GM23338 (cell line): ENCODE measurements at places on chromosomes 12 and 14. TPM values are rescaled to one million over a fixed set of nuclear protein-coding genes. Genes with fewer than 3 reads are reported as not detected.
A peak's percentile ranks its signal among the peaks of the same experiment; 100 is the strongest.

- H3K27ac ChIP-seq = no peak overlapping the region
- no peak overlapping the region for H3K4me3 ChIP-seq
- no peaks in the 10 kb centered on the region for H3K27me3 ChIP-seq
- no peaks in the 10 kb centered on the region for H3K4me1 ChIP-seq
- DNase-seq = no peak
Measured at GRCh38 chr14:24984846-24985589, 64.9 kb downstream of the STXBP6 start.

GRCh38 chr12:19166956-19167355, 37.4 kb downstream of the PLEKHA5 start:
- DNase-seq = no peak
- peaks cover 51% of the 10 kb centered on the region for H3K4me1 ChIP-seq
- no peaks in the 10 kb centered on the region for H3K36me3 ChIP-seq
- H3K27me3 ChIP-seq = no peaks in the 10 kb centered on the region

ZNF410 gene
- 20.4 and 31.7 TPM in 2 replicates for total RNA-seq

GRCh38 chr14:91126761-91127160, 12.9 kb downstream of the DGLUCY start:
- no peaks in the 10 kb centered on the region for H3K4me1 ChIP-seq
- no peak overlapping the region for H3K27ac ChIP-seq
- H3K36me3 ChIP-seq = no peaks in the 10 kb centered on the region
- H3K27me3 ChIP-seq = no peaks in the 10 kb centered on the region
- DNase-seq = no peak
- H3K4me3 ChIP-seq = no peak overlapping the region

KRT82 gene
- total RNA-seq = not detected in 2 replicates

NDRG2 gene
- total RNA-seq = 15.2 and 20.6 TPM in 2 replicates

CKB gene
- total RNA-seq = 504 and 604 TPM in 2 replicates

DNA sequence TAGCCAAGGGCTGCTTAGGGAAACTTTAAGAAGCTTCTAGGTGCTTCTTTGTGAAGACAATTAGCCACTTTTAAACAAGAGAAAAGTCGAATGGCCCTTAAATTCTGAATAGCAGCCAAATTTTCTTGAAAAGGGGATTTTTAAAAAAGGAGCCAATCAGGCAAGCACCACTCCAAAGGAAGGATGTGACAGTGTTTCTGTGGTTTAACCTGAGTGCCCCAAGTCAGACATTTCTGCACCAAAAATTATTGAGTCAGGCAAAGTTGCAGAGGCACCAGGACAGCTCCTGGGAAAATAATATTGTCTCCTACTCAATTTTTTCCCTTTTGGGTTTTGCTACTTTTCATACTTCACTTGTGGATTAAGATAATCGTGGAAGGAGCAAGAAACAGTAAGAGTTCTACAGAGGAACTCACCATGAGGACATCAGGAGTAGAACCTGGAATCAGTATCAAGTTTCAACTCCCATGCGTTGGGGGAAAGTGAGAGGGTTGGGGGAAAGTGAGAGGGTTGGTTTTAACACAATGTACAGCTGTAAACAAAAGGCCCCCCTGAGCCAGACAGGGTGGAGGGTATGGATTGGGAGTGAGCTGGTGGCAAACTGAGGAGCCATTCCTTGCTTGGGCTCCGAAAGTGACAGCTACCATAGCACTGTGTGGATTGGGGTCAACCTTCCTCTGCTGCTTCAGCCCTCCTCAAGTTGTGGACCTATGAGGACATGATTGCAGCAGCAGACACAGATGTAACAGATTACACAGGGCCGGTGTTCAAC, 90.8 kb downstream of the SLC38A1 start:
- no peak overlapping the region for H3K4me3 ChIP-seq
- no peak overlapping the region for H3K27ac ChIP-seq
- no peaks in the 10 kb centered on the region for H3K27me3 ChIP-seq
- H3K36me3 ChIP-seq = no peaks in the 10 kb centered on the region
- H3K4me1 ChIP-seq = no peaks in the 10 kb centered on the region

DNA sequence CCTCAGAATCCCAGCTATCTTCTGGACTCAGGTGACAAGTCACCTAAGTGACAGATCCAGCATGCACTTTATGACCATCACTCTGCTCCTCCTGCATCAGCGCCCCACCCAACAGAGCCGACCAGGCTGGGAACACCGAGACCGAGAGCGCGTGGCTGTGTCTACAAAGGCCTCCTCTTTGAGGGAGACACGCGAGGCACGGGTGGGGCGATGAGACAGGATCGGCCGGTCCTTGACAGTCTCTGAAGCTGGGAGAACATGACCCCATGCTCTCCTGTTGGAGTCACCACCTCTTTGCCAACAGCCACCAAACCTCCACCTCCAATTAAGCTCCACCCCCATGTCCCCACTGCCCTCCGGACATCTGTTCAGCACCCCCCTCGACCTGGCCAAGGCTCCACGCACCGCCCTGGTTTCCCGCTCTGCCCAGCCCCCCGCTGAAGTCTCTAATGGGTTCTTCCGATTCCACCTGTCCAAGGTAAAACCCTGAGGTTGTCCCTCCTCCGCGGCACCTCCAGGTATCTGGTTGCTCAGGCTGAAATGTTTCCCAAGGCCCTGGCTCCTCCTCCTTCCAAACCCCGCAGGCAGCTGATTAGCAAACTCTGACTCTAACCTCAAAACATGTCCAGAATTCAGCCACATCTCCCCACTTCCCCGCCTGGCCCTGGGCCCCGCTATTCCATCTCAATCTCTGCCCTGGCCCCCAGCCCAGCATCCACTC, 31.5 kb downstream of the HSP90AA1 start:
- H3K27me3 ChIP-seq = no peaks in the 10 kb centered on the region
- 0 out of 2 replicates have a peak, but pooled peaks cover 2% of the 10 kb centered on the region for H3K4me1 ChIP-seq
- H3K36me3 ChIP-seq = peaks cover 5% of the 10 kb centered on the region; the same call in 1 of the 2 replicates
- peak overlapping the region; percentile 76 for H3K27ac ChIP-seq

DNA sequence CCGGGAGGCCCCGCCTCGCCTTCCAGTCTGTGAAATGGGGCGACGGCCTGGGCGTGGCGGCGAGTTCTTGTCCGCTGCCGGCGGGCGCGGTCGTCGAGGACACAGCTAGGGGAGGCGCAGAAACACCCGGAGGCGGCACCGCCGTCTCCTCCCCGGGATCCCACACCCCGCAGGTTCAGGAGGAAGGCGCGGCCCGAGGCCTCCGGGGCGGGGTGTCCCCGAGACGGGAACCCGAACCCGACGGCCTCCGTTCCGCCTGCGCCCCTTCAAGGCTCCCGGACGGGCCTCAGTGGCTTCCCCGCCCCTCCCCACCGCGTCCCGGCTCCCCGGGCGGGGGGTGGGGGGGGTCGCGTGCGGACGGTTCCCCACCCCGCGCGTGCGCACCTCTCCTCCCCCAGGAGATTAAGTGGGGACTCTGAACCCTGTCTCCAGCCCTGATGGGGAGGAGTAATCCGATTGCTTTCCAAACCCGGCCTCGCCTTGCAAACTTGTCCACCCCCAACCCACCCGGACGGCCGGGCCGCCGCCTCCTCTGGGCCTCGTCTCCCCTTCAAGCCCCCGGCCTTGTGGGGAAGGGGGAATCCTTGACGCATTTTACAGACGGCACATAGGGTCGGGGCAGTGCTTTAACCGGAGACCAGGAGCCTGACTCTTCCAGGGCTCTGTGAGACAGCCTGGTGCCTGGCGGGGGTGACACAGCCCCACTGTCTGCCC, 35.3 kb upstream of the ANKRD9 start:
- H3K4me3 ChIP-seq = peak overlapping the region; percentile 61
- no peaks in the 10 kb centered on the region for H3K36me3 ChIP-seq
- no peak overlapping the region; the same call in 1 of the 2 replicates for H3K27ac ChIP-seq
- H3K4me1 ChIP-seq = peaks cover 13% of the 10 kb centered on the region; the same call in 1 of the 2 replicates
- peak; percentile 59 for DNase-seq
- peaks cover 19% of the 10 kb centered on the region for H3K27me3 ChIP-seq

DNA sequence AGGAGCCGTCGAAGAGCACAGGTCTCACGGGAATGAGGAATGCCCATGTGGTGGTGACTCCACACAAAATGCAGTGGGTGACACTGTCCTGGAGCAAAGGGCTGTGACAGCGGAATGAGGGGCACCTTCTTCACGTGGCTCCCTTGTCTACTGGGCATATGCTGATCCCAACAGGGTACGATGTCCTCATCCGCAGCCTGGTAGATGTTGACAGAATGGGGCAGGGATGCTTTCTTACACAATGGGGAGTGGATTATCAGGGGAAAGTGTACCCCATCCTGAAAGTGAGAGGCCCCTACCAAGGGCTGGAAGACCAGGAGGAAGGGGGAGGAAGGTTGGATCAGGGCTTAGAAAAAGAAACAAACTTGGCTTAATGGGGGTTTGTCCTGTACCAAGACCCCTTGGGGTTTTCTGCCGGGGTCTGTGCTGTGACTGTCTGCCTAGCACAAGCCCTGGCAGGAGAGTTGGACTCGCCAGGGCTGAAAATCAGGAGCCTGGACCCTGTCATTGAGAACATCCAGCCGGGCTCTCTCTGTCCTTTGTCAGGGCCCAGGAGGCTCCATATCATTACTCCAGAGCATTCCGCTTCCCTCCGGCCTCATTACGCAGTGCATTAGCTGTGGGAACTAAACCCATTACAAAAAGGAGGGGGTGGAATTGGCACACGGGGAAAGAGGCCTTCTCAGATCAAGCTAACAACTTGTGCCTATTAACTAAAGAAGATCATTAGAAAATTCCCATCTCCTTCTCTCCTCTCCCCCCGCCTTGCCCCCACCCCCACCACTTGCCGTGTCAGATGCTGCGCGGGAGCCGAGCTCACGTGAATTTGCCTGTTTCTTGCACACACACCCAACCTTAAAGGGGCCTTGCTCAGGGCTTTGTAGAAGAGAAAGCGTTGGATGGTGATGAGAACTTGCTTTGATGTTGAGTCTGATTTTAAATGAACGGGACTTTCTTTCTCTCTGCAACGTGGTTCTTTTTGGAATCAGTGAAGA, 171.8 kb upstream of the PARP11 start:
- H3K27ac ChIP-seq = no peak overlapping the region
- DNase-seq = no peak
- no peaks in the 10 kb centered on the region for H3K27me3 ChIP-seq
- peaks cover 14% of the 10 kb centered on the region; the same call in 1 of the 2 replicates for H3K4me1 ChIP-seq
- H3K4me3 ChIP-seq = no peak overlapping the region

SMCO2 gene
- not detected in 2 replicates for total RNA-seq

GRCh38 chr12:32671930-32672780, 6.9 kb upstream of the DNM1L start:
- peak; percentile 84 for DNase-seq
- no peak overlapping the region for H3K27ac ChIP-seq
- 0 out of 2 replicates have a peak, but pooled peaks cover 3% of the 10 kb centered on the region for H3K36me3 ChIP-seq
- no peak overlapping the region for H3K4me3 ChIP-seq
- H3K4me1 ChIP-seq = no peaks in the 10 kb centered on the region; the same call in 1 of the 2 replicates
